Chondrocyte (in vitro differentiated cells): ENCODE measurements at places on chromosomes 3 and 15.

GRCh38 chr3:108097322-108098002 is 6.6 kb upstream of the CD47 start:
- DNase-seq: no peak

GRCh38 chr3:134381831-134382442 is 7.7 kb upstream of the AMOTL2 start:
- DNase-seq: no peak

DNA sequence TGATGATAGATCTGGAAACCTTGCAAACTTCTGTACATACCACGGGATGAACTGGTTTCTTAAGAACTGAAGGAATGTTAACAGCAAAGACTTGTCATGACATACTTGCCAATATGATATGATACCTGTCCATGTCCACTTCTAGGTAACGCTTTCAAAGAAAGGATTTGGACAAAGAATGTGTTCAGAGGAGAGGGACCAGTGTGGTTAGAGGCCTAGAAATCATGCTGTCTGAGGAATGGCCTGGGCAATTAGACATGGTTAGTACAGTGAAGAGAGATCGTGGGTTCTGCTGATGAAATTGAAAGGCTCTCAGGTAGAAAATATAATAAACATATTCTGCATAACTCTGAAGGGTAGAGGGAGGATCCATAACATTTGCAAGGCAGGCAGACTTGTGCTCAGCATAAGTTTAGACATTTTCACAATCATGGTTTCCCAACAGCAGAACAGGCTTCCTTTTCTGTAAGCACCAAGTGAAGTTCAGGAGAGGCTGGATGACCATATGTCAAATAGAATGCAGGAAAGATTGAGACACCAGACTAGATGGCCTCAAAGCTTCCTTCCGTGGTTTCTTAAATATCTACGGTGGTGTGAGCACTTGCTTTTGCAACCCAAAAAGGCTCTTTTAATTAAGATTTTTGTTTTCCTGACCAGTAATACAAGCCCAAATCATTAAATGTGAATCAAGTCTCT is 39.9 kb downstream of the TGFBR2 start:
- no peak for DNase-seq

DNA sequence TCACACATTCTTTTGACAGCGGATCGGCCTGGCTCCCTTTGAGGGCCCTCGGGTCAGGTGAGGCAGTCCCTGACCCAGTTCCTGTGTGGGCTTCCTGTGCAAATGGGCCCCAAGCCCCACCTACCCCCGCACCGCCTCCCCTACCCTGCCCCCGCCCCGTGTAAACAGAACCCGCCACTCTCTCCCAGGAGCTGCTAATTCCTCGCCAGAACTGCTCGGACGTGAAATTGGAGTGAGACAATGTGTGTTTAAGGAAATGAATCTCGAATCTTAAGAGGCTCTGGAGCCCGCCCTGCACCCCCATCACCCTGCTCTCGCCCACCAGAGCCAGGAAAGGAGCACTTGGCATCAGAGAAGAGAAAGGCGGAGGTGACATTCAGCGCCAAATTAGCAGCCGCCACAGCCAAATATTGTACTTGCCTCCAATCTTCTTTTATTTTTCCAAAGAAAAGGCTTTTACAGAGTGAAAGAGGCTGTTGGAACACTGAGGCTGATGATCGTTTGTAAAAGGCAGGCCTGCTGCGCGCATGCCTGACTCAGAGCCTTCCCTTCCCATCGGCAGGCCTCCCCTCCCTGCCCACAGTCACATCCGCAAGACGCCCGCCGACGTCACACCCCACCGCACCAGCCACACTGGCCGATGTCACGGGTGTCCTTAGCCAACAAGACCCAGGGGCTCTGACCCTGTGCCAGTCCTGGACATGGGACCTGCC is 53.1 kb downstream of the CACNA2D2 start:
- no peak for DNase-seq

GRCh38 chr3:7793786-7794185 is 707.8 kb upstream of the LMCD1 start:
- DNase-seq: no peak

- DNase-seq: no peak
Measured at GRCh38 chr3:46393011-46393410, 13.9 kb downstream of the CCR5AS start.
